ENCODE measurements at places on chromosomes 6 and 20.

DNA sequence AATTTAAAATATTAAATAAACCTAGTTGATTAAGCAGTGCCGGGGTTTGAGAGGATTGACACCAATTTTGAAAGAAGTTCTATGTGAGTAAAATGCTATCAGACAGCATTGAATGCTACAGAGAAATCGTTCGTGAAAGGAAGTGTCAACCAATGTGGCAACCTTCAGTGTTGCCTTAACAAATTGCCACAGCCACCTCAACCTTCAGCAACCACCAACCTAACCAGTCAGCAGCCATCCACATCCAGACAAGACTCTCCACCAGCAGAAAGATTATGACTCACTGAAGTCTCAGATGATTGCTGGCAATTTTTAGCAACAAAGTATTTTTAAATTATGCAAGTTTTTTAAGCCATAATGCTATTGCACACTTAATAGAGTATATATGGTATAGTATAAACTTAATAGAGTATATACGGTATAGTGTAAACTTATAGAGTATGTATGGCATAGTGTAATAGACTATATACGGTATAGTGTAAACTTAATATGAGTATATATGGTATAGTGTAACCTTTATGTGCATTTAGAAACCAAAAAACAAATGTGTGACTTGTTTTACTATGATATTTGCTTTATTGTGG is 65.3 kb upstream of the ID4 start:
- DNase-seq, result no peak

GRCh38 chr6:44059359-44060346 is 67.6 kb downstream of the MRPL14 start:
- DNase-seq, result no peak

GRCh38 chr20:1002682-1003561 is 811 bp upstream of the RSPO4 start:
- no peak for DNase-seq

- no peak for DNase-seq
Observed at GRCh38 chr6:69865126-69865525, 1.2 kb upstream of the COL19A1 start.

- no peak for DNase-seq
Observed at GRCh38 chr6:4009486-4009885, 69.5 kb downstream of the FAM217A start.

Measured in activated naive CD4-positive, alpha-beta T cell treated with Interleukin-2 at 50 U/mL for 16 hours (primary cell).